ENCODE measurements at places on chromosomes 12 and 14.

DNA sequence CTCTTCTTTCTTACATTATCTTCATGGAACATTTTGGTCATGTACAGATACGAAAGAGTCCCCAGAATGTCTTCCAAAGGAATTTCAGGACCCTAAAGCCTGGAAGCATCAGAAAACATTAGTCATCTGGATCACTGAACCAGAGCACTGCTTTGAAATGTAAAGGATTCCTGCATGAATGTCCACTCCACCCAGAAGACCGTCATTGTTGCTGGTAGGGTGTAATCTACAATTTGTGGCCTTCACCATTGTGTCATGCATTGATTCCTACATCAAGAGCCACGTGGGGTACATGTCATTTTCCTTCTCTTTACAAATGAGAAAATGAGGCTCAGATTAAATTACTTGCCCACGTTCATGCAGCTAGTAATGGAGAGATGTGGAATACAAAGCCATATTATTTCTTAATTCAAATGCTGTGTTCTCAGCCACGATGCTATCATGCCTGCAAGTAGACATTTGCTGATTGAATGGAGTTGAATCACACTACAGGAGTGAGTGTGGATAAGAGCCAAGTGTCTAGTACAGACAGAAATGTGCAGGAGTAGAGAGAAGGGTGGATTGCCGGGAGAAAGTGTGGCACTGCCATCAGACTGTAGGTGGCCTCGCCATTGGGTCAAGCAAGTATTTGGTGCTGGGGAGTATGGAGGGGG, 231.2 kb downstream of the C12orf75 start:
- DNase-seq = no peak

DNA sequence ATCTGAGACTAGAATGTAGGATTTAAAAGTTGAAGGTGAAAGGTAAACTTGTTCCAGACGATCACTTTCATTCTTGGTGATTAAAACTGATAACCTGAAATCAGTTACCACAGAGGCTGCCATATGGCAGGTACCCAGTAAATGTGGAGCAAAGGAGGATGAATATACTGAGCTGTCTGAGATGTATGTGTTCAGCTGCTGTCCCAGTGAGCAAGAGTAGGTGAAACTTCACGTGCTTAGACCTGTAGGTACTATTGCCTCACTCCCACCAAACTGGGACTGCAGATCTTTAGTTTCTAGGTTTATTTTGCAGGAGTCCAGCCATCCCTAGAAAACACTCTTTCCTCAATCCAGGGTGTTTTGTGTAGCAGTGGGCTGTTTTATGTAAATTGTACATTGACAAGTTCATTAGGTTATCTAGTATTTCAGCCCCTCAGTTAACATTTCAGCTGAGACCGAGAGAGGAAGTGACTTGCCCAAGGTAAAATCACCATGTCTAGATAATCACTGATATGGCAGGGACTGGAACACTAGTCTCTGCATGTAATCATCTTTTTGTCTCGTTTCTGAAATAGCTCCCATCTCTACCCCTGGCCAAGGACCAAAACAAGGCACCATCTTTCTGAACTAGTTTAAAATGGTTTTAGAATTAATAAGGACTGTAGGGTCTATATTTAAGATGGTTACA, 62.7 kb downstream of the ATG14 start:
- DNase-seq = no peak

- no peak for DNase-seq
These were observed 138.7 kb upstream of the MED13L start for GRCh38 chr12:116416166-116416565.

- DNase-seq = no peak
These were observed 17.8 kb downstream of the DCAF5 start for GRCh38 chr14:69135133-69135532.

DNA sequence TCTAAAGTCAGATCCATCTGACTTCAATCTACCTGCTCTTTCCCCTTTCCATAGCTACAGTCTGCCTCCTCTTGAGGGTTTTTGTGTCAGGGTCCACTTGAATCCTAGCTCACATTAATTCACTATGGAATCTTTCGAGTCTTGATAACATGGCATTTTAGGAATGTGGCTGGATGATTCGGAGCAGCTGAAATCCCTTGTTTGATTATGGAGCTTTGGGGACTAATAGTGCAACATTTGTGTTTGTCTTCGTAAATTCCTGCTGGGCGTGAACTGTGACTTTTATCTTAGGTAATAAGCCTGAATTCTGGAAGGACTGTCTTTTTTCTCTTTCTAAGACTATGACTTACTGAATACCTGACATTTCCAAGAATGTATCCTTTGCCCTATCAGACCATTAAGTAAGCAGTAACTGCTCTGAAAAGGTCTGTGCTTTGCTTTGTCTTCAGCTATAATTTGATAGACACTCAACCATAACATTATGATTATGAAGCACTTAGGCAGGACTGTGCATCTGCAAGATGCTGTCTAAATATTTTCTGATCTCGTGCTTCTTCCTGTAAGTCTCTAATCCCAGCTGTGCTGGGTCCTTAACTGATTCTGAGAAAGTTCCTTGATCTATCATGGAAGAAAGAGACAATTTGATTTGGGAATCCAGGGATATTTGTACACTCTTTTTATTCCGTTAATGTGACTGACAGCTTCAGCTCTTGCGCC, 19.0 kb upstream of the PELI2 start:
- DNase-seq = no peak

DNA sequence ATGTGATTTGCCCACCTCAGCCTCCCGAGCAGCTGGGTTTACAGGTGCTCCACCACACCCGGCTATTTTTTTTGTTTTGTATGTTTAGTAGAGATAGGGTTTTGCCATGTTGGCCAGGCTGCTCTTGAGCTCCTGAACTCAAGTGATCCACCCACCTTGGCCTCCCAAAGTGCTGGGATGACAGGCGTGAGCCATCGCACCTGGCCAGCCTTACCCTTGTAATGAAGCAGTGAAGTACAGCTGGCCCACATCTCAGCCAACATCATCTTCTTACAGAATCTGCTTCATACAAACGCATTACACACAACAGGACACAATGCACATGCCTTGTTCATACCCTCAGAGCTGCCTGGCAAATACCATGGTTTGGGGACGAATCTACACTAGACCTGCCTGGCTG, 31.3 kb upstream of the CHFR start:
- DNase-seq = no peak

DNA sequence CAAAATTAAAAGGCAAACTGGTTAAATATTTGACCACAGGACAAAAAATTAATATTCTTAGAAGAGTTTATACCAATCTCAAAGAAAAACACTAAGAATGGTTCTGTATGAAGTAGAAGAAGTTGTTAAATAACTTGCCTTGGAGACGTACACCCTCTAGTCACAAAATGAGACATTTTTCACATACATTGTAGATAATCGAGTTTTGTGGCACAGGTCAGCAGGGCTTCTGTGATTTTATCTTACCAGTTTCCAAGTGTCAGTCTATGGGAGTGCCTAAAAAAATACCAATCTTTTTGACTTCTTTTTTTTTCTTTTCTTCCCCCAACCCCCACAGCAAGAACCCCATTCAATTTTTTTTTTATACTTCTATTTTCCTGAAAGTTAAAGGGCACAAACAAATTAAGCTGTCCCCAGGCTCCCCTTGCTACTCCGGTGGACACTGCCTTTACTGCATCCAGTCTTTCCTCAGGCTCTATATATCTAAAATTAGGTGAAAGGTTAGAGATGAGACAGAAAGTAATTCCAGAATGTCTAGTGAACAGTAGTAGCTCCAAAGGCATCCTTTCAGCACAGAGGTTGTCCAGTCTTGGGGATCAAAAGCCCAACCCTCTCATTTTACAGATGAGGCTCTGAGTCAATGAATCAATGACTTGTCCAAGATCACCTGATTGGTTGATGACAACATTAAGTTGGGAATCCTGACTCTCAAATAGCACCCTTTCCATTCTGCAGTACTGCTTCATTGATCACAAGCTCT, 6.2 kb downstream of the LIMA1 start:
- DNase-seq = no peak

DNA sequence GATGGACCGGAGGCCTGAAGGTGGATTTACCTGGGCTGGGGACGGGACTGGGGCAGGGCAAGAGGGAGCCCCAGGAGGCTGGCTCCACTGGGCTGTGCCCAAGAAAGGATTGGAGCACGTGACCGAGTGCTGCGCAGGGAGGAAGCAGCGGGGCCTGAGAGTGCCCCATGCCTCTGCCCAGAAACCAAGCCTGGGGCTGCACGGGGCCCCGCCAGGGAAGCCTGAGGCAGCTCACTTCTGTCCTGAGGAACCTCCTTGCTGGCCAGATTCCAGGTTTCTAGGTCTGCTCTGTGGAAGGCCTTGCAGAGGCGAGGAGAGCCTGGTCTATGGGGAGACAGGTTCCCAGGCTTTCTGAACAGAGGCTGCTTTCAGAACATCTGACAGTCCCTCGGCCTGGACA, 10.4 kb downstream of the NGB start:
- DNase-seq = no peak

DNA sequence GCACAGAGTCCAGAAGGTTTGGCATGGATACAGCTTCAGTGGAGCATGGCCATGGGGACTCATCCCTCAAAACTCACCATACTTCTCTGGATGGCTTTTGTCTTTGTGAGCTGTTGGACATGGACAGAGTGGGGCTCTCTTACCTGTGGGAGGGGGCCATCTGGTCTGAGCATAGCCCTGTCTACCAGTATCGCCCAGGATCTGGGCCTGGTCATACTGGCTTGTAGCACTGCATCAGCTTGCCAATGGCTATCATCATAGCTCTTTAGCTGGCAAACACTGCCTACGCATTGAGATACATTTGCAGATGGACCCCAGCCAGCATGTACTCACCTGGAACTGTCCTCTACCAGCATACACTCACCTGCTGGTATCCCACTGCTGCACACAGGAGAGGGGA, 975.2 kb upstream of the NOVA1 start:
- DNase-seq = no peak

DNA sequence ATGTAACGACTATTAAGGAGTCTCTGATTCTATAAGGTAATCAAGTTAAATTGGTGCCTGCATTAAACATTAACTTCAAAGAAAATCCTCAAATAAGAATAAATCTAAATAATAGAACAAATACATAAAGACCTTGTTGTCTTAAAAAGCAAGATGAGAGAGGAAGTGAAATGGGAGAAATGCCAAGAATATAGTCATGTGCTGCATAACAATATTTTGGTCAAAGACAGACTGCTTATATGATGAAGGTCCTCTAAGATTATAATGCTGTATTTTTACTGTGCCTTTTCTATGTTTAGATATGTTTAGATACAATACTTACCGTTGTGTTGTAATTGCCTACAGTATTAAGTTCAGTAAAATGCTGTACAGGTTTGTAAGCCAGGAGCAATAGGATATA, 213.6 kb downstream of the C12orf42 start:
- no peak for DNase-seq

- DNase-seq = no peak
These were observed 15.6 kb downstream of the APOBEC1 start for GRCh38 chr12:7650091-7650490.

- DNase-seq = no peak
These were observed 114.4 kb downstream of the PRICKLE1 start for GRCh38 chr12:42475106-42475505.

GRCh38 chr14:102903248-102903888, 19.1 kb upstream of the AMN start:
- DNase-seq = no peak

GRCh38 chr14:58071341-58071740, 80.7 kb downstream of the ARMH4 start:
- DNase-seq = no peak

- DNase-seq = no peak
These were observed 355.1 kb downstream of the ALG10 start for GRCh38 chr12:34377243-34378035.

DNA sequence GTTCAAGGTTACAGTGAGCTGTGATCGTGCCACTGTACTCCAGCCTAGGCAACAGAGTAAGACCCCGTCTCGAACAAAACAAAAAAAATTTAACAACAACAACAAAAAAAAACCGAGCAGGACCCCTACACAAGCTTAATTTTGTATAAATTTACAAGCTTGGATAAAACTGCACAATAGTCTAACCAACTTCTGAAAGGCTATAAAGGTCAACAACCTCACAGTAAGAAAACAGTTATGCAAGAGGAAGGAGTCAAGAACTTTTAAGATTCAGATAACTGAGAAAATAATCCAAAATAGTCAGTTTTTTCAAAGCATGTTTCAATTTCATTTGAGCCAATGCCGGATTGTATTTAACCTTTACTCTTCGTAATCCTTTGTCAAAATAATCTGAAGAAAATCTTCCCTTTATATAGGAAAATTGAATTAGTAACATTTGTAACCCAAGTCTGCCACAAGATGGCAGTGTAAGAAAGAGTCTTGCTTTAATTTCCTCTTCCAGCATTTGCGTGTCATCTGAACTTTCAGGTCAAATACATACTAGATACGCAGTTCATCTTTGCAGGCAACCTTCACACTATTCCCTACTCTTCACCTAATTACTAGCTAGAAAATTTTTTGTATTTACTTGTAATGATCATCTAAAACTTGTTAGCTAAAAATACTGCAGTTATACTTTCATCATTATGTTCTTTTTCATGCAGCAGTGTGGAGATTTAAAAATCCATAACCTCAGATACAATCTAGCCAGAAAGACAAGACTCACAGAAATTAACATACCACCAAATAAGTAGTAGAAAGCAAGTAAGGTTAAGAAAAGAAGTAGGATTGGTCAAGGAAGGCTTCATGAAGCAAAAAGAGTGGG, 5.8 kb downstream of the CCNB1IP1 start:
- DNase-seq = no peak

DNA sequence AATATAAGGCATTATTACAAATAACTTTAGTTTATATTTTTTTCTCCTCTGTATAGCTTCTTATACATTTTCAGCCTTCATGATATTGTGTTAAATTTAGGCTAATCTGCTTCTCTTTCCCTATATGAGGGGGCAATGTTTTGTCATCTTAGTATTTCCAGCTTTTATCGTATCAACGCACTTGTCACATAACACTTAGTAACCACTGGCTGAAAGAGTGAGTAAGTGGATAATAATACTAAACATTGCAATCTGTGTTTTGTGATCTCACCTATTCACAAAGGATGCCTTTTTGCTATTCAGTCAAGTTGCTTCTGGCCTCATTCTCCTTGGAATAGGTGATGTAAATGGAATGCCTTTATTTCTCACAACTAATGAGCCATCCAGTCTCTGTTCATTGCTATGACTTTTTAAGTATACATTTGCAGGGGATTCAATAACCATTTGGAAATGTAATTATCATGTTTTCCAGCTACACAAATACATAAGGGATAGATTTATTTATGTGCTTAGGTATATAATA, 260.9 kb downstream of the BMP4 start:
- no peak for DNase-seq

- DNase-seq = peak; percentile 86
These were observed at the start of gene WASHC4 for GRCh38 chr12:105107494-105108371. Gene WASHC4 (plus strand): TSS chr12:105107731. CDS start chr12:105107801, 70 bp downstream.

- no peak for DNase-seq
These were observed 15.0 kb upstream of the FOXG1 start for GRCh38 chr14:28751467-28752058.

All from activated CD4-positive, alpha-beta T cell treated with anti-CD3 and anti-CD28 coated beads for 24 hours (primary cell).